ENCODE measurements at places on chromosomes 1 and 21.
A peak's percentile ranks its signal among the peaks of the same experiment; 100 is the strongest.

DNA sequence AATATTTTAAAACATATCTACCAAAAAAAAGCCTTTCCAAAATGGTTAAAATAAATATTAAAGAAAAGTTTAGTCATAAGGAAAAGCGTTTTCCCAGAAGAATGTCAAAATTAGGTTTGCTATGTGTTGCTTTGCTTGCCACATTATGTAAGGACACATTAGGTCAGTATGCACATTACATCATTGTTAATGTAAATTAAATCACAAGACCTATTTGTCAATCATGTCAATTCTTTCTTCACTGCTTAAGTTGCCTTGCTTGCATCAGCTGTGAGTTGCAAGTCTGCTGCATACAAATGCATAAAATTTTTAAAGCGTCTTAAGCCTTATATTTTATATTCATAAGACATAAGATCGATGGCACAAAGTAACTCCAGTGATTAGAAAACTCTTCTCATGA, 448.9 kb downstream of the PCP4 start:
- DNase-seq = no peak

GRCh38 chr1:43912607-43913006, 21.0 kb upstream of the ARTN start:
- no peak for DNase-seq

DNA sequence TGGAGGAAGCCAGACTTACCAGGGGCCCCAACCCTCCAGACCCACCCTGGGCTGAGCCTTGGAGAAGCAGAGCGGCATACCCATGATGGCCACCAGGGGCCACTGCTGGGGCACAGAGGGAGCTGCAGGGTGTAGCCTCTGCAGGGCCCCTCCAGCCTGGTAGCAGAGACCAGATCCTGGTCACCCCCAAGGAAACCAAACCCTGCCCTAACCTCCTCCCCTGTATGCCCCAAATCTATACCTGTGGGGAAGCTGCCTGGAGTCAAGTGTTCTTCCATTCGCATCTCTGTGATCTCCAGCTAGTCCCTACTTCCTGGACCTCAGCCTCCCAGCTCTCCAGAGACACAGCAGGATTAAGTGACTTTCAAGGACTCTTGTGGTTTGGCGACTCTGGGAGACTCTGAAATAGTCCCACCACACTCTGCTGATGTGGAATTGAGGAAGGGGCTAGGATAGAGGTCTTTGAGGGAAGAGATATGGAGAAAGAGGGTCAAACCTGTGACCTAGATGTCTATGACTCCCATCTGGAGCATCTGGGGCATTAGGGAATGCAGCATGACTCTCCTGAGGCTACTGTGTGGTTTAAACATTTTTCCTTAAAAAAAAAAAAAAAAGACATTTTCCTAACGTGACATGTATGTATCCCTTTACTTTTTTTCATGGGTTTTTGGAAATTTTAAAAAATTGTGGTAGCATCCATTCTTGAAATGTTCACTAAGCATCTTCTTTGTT, 119.2 kb upstream of the IPO9 start:
- peak; percentile 60 for DNase-seq

DNA sequence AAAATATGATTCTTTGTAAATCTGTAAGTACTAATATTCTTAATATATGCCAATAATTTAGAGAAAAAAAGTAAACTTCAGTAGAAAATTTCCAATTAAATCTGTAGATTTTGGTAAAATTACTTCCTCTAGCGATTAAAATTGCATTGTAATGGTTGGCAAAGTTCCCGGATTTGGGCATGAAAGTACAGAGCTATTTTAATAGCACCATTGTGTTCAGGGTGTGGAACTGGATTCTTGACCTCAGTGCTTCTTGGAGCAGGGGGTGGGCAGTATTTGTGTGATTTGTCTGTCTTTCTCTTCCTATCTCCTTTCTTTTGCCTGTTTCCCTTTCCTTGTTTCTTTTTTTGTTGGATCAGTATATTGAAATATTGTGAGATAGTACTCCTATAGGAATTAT, 72.1 kb downstream of the DNM3 start:
- DNase-seq = no peak

DNA sequence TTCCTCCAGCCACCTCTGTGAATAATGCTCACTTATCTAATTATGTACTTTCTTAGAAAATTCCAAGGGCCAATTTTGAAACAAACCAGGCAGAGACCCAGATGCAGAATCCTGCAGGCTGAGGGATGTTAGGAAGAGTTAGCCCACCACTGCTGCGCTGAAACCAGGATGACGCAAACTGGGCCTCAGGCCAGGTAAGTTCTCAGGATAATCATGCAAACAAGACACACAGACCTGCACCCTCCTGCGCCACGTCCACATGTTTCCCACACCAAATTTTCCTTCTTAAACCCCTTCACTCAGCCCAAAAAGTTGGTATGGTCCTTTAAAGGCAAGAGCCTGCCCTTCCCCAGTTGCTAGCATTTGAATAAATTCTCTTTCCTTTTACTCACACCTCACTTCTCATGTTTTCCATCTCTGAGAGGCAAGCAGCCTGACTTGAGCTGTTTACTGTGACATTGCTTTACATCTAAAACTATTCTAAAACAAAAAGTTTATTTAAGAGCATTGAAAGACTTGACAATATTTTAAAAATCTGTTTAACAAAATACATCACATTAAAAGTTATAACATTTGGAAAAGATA, 887.1 kb downstream of the LRRIQ3 start:
- DNase-seq = no peak

Measured in activated B cell treated with CpG ODN at 0.5 μM for 24 hours (primary cell).